ENCODE measurements at places on chromosomes 5 and 9. TPM values are rescaled to one million over a fixed set of nuclear protein-coding genes. Genes with fewer than 3 reads are reported as not detected.

Gene CAMK4
- total RNA-seq: 1.0 TPM

Gene CCL27
- total RNA-seq: not detected

Gene TAF1L
- not detected for total RNA-seq

Gene CYFIP2
- 5.6 TPM for total RNA-seq

Gene FAM153A
- not detected for total RNA-seq

Gene FOXI1
- total RNA-seq: not detected

Gene FGF18
- not detected for total RNA-seq

Gene OBP2B
- not detected for total RNA-seq

Gene ADAMTS16
- not detected for total RNA-seq

Gene ICE1
- total RNA-seq: 15.4 TPM

Gene C5orf63
- total RNA-seq: 7.3 TPM

Gene MSX2
- total RNA-seq: 4.8 TPM

Gene IFNA2
- total RNA-seq: not detected

Gene CERCAM
- 29.6 TPM for total RNA-seq

Gene SPATA31A7
- not detected for total RNA-seq

Gene LIX1
- not detected for total RNA-seq

Gene S100Z
- total RNA-seq: not detected

Gene PCDHGB7
- 1.3 TPM for total RNA-seq

Gene LECT2
- total RNA-seq: not detected

Gene SLC36A2
- total RNA-seq: not detected

Gene GFI1B
- not detected for total RNA-seq

Gene CCDC171
- total RNA-seq: 0.49 TPM

Gene PCA3
- total RNA-seq: not detected

Gene HTR4
- not detected for total RNA-seq

Gene PCDHB5
- not detected for total RNA-seq

Gene SIL1
- 71.8 TPM for total RNA-seq

Gene SAXO1
- total RNA-seq: not detected

Gene IRX1
- total RNA-seq: 41.2 TPM

Gene DOK3
- 0.55 TPM for total RNA-seq

Measured in hair follicular keratinocyte (primary cell).